Fibroblast of lung (primary cell): ENCODE measurements at places on chromosomes 6 and 20. TPM values are rescaled to one million over a fixed set of nuclear protein-coding genes. Genes with fewer than 3 reads are reported as not detected.

- DNase-seq = no peak
Measured at GRCh38 chr6:1553562-1554083, 56.1 kb upstream of the FOXC1 start.

DNA sequence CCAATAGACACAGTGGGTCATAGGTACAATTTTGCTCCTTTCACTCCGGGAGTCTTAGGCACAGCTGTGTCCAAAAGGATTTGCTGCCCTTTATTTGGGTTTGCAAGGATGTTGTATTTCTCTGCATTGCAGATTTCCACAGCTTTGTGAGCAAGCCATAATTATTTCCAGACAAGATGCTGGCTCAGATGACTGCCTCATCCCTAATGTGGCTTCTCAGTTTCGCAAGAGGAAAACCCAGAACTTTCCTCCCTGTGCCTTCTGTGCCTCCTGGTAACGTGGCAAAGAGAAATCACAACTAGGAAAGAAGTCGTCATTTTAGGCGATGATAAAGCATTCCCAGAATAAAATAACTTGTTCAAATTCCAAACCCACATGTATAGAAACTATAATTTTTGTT is 33.7 kb downstream of the FAM50B start:
- DNase-seq = peak; percentile 70

DNA sequence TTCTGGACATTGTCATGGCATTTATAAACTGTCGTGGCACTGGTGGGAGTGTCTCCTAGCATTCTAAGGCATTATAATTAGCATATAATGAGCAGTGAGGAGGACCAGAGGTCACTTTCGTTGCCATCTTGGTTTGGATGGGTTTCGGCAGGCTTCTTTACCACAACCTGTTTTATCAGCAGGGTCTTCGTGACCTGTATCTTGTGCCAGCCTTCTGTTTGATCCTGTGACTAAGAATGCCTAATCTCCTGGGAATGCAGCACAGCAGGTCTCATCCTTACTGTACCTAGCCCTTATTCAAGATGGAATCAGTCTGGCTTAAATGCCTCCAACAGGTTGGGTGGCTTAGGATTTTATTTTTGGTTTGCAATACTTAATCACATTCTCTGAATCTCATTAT is 142.7 kb upstream of the GGTLC1 start:
- DNase-seq = no peak

DNA sequence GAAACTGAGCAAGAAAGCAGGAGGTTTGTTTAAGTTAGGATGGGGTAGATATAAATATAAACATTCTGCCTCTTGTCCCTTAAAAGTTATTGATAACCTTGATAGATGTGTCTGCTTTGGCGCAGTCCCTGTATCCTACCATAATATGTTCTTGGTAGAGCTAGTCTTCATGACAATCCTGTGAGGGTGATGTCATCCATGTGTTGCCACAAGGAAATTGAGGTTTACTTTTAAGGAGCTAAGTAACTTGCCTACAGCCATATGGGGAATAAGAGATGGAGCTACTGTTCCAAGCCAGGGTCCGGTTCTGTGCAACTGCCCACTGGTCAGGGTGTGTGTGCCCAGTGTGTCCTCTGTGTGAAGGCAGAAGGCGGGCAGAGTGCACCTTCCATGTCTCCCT is 78.5 kb downstream of the SSR1 start:
- no peak for DNase-seq

GRCh38 chr6:95543798-95544197 is 33.5 kb upstream of the MANEA start:
- DNase-seq = no peak

DNA sequence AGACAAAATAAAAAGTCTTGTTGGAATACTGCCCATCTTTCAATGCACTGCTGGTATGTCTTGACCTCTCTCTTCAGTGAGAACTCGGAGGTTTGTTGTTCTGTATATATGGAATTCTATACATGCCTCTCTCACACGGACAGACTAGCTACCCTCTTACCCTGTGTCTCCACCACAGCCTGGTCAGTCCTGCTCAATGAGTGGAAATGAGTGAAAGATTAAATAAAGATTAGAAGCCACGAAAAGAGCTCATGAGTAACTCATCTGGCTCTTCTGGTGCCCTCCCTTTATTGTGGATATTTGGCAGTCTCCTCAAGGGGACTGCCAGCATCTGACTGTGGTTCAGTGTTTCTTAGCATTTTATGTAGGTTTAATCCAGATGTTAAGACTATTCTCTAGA is 262.8 kb upstream of the MAP3K7 start:
- DNase-seq = no peak

DNA sequence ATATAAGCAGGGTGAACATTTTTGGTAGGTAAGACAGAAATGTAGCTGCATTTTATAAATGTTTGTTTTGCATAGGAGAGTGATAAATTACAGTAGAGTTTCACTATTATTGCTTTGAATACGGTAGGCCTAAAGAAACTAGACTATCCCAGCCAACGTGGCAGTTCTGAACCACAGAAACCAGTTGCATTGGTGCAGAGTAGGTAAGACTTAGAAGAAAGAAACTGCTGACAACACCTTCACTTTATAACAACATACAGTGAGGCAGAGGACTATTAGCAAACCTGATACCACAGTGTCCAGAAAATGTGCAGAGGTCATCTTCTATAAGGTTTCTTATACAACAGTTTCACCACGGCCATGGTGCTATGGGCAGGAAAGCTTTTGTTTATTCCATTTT is 566.1 kb downstream of the KIF16B start:
- no peak for DNase-seq

GRCh38 chr6:113927001-113927400 is 43.9 kb downstream of the HDAC2 start:
- no peak for DNase-seq

Gene C2
- total RNA-seq = 16.8 and 27.2 TPM in 2 replicates
